ENCODE measurements at places on chromosomes 12 and 14.

GRCh38 chr12:123816896-123817537 is 54.9 kb downstream of the DNAH10 start:
- DNase-seq, result no peak

DNA sequence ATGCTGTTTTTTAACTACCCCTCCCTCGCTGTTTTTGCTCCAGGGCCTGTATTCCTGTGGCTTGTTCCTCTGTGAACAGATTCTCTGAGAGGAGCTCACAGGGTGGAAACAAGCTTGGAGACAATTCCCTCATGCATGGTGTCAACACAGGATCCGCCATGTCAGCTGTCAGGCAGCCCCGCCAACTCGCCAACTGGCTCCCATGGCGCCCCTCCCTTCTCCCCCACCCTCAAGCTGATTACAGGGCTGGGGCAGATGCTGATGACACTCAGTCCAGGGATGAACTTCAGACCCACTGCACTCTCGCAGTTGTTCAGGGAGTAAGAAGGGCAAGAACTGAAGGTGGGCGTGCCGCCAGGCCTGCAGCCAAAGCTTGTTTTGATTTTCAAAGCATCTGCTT is 229.9 kb downstream of the NTF3 start:
- no peak for DNase-seq

DNA sequence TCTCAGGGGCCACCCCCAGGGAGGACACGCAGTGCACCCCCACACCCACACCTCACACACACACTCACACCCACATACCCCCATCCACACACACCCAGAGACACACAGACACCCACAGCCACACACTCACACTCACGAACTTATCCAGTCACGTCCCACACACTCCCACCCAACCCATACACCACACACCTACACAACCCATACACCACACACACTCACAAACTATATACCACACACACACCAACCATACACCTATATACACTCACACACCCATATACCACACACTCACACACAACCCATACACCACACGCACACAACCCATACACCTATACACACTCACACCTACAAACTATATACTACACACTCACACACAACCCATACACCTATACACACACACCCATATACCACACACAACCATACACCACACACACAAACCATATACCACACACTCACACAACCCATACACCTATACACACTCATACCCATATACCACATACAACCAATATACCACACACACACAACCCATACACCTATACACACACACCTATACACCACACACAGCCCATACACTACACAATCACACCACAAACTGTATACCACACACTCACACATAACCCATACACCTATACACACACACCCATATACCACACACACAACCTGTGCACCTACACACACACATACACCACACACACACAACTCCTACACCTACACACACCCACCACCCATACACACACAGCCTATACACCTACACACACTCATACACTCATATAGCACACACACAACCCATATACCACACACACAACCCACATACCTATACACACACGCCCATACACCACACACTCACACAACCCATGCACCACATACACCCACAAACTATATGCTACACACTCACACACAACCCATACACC is 42.7 kb downstream of the TMEM121 start:
- no peak for DNase-seq

GRCh38 chr14:31927348-31927832 is 149.7 kb upstream of the ARHGAP5 start:
- no peak for DNase-seq

GRCh38 chr12:93333054-93333453 is 44.7 kb upstream of the NUDT4 start:
- no peak for DNase-seq
